ENCODE measurements at places on chromosomes 1 and 21.

DNA sequence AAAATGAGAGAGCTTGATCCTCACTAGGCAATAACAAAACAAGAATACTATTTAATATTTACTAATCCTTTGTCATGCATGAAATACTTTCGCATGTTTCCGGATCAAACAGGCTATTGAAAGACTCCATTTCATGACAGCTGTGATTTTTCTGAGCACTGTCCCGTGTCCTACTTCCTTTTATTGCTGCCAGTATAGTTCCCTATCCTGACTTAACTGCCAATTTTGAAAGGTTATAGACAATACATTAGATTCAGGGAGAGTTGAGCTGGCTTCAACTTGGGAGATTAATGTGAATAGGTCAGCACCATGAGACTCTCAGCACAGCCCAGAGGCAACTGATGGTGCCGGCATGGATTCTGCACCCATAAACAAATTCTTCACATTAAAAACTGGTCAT lies 225.8 kb downstream of the VAV3 start:
- no peak for DNase-seq

DNA sequence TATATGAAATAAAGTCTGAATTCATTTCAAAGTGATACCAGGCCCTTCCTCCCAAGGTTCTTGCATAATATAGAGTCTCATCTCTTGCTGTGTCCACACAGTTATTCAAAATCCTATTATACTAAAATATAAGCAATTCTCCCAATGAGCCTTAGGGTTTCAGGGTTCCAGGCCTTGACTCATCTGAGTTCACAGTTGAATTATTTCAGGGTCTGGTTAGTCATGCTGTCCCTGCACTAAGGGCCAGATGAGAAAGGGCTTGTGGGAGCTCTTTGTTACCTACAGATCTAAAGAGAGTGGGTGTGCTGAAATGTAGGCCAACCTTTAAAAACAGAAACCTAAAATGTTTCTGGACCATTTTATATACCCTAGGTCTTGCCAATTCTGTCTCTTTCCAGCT lies 337.5 kb upstream of the LRRC7 start:
- DNase-seq: no peak

- no peak for DNase-seq
These were observed 10.9 kb downstream of the TAGLN2 start for GRCh38 chr1:159914252-159915018.

DNA sequence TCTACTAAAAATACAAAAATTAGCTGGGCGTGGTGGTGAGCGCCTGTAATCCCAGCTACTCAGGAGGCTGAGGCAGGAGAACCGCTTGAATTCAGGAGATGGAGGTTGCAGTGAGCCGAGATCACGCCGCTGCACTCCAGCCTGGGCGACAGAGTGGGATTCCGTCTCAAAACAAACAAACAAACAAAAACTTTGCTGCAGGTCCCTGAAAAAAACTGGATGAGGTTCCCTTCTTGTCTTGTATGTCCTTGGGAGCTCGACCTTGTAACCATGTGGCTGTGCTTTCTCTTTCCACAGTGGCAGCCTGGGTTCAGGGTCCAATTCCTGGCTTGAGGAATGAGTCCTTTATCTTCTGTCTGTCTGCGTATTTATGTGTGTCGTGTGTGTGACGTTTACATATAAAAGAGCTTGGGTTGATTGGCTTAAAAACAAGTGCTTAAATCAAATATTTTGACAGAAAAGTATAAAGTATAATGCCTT lies 18.0 kb upstream of the COX20 start:
- DNase-seq: no peak

GRCh38 chr1:71625004-71625403 lies 544.2 kb upstream of the ZRANB2 start:
- DNase-seq: no peak

DNA sequence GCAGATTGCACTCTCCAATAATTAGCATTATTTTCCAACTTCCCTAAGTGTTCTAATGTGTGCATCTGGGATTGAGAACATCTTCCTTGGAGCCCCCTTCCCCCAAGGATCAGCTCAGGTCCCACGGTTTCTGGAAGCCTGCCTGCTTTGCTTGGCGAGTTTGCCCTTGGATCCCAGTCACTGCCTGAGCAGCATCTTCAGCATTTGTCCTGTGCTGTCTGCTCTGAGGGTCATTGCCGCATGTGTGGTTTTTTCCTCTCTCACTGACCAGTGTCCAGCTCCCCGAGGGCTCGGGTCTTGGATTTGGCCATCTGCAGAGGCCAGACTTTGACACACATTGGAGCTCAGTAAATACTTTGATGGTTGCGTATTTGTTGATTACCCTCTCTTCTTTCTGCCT lies 18.1 kb downstream of the VANGL2 start:
- no peak for DNase-seq

DNA sequence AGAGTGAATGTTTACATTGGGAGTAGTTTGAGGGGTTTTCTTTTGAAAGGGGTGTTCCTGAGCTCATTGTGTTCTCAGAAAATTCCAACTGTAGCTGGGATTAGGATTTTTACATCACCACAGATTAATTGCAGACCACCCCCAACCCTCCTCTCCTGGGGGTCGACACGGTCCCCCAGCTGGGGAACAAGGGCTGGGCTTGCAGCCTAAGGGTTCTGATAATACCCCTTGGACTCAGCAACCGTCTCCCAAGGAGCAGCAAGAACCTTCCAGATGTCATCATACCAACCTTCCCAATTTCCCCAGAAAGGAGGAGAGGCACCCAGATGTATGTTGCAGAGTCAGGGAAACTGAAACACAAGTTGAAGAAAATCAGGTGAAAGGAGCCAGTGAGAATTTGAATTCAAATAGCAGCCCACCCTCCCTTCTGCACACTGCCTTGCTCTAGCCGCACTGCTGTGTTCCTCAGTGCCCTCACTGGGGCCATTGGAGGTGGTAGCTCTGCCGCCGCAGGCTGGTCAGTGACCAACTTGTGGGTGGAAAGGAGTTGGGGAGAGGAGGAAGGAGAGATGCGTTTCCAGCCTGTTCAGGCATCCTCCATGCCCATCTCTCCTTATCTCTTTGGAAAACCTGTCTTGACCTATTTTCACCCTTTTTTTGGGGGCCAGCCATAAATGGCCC lies 14.7 kb upstream of the IGFN1 start:
- DNase-seq: no peak

DNA sequence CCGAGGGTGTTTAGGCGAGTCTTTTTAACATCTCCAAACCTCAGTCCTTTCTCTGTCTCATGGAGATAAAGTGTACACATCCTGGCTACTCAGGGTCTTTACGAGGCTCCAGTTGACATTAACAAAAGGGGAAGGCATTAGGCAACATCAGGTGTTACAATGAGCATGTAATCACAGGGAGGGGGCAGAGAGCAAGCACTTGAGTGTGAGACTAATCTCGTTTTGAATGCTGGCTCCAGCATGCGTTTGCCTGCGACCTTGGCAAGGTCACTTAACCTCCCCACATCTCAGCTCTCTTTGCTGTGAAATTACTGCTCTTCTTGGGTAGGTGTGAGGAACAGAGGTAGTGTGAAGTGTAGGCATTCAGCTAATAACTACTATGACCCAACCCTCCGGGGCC lies 3.1 kb downstream of the TNNT2 start:
- DNase-seq: no peak

DNA sequence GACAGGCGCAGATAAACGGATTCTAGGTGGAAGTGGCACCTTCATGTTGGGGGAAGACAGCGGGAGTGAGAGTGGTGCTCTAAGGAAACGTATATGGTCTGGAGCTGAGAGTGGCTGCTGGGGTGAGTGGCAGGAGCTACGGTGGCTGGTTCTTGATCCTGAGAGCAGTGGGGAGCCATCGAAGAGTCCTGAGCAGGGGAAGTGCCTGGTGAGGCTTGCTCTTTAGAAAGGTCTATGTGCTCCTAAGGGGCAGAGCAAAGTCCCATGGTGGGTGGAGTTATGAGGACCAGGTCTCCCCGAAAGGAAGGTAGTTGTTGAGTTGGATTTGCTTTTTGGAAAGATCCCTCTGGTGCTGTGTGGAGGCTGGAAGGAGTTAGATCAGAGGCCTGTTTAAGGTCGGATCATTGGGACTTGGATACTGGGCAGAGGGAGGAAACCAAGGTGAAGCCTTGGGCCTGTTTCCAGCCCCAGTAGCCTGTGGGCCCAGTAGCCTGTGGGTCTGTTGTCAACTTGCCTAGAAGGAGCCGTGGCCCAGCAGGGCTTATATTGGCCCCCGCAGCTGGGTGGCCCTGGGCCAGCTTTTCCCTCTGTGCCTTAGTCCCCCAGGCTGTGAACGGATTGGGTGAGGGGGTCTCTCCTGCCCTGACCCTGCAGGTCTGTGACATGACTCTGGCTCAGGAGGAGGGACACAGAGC lies 33.0 kb downstream of the ACOT11 start:
- no peak for DNase-seq
